T-cell (primary cell): ENCODE measurements at places on chromosomes 4 and X.

- no peak for DNase-seq
Observed at GRCh38 chr4:104896660-104897645, 249.7 kb upstream of the TET2 start.

DNA sequence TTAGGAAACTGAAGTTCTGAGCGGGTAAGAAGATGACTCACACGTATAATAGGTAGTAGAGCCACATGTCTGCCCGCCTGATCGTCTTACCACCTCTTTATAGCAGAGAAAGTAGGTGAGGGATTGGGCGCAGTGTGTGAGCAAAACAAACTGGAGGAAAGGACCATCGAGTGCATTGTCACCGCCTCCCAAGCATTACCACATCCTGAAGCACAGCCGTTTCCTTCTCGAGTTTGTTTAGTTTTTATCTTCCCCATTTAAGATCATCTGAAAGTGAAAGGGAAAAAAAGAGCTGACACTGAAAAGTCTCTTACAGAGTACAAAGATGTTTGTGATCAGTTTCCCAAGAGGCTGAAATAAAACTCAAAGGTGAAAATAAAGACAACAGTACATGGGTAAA, 14.8 kb downstream of the PDK3 start:
- DNase-seq: peak; percentile 81

DNA sequence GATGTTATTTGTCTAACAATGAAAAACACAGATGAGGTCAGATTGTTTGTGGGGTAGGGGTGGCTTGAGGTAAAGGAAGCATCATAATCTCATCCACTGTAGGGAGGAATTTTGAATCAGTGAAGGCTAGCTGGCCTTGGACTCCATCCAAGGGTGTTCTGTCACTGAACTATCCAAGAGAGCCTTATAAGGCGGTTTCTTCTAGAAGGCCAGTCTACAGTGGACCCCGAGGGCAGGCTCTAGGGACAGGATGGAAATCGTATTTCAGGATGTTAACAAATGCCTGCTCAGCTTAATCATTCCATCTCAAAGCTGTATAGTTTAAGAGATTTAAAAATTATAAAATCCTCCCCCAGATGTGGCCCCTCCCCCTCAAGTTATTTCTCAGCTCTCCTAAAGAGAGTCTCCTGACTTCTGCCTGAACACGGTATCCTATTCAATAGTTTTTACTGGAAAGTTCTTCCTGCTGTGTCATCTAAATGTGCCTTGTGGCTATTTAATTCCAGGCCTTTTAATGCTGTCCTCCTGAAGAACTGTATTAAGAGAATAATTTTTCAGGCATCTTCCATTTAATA, 8.0 kb downstream of the IGFBP7 start:
- DNase-seq: no peak

GRCh38 chrX:154458954-154459778, 1.1 kb downstream of the PLXNA3 start:
- DNase-seq: no peak

GRCh38 chr4:118967393-118967792, 78.7 kb downstream of the SYNPO2 start:
- DNase-seq: no peak

DNA sequence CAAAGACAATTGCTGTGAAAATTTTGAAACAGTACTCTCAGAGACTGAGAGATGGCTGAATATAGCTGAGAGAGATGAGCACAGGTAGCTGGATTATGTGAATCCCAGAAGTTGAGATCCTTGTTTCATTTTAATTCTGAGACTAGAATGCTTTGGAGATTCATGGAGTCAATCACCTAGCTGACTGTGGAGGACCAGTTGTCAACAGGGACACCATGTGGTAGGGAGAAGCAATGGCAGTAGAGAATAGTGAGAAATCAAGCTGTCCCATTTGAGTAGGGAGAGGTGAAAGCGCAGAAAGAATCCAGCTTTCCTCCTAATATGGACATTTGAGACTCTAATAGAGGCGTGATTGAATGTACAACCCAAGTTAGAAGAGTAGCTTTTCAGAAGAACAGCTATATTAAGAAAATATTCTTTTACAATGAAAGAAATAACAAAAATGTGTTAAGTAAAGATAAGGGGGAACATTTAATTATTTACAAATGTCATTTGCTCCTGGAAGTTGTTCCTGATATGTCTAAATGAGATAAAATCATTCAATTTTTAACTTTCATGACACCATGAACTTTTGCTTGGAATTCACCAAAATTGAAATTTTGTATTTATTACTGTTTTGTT, 30.3 kb upstream of the GLRB start:
- no peak for DNase-seq

DNA sequence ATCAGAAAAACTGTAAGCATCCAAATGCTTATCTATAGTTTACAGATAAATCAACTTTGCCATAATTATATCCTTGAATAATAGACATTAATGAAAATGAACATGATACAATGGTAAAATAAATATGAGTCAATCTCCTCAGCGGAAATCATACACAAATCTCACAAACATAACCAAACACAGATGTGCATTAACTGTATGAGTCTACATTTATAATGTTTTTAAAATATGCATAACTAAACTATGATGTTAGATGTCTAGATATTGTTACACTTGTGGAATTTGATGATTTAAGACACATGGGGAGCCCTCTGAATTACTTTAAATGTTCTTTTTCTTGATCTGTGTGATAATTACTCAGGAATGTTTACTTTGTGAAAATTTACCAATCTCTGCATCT, 951.2 kb downstream of the TECRL start:
- DNase-seq: no peak

GRCh38 chr4:51884606-51885005, 41.7 kb downstream of the DCUN1D4 start:
- no peak for DNase-seq

DNA sequence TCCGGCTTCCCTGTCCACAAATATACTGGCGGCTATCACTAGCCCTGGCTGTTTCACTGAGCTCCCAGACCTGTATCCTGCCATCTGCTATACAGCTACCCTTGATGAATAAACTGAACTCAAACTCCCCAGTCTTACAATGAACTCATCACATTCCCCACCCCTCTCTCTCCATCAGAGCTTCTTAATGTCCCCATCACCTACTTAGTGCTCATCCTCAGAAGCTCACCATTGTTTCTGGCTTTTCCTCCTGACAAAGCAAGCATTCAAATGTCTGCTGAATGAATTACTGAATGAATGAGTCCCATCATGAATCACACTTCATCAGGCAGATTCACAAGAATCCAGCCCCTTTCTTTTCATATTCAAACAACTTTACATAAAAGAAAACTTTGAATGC, 5.7 kb upstream of the DGAT2L6 start:
- DNase-seq: no peak

- DNase-seq: no peak
Observed at GRCh38 chrX:82230013-82230412, 1028.1 kb downstream of the SH3BGRL start.

- no peak for DNase-seq
Observed at GRCh38 chrX:47247206-47247998, 14.6 kb downstream of the USP11 start.

DNA sequence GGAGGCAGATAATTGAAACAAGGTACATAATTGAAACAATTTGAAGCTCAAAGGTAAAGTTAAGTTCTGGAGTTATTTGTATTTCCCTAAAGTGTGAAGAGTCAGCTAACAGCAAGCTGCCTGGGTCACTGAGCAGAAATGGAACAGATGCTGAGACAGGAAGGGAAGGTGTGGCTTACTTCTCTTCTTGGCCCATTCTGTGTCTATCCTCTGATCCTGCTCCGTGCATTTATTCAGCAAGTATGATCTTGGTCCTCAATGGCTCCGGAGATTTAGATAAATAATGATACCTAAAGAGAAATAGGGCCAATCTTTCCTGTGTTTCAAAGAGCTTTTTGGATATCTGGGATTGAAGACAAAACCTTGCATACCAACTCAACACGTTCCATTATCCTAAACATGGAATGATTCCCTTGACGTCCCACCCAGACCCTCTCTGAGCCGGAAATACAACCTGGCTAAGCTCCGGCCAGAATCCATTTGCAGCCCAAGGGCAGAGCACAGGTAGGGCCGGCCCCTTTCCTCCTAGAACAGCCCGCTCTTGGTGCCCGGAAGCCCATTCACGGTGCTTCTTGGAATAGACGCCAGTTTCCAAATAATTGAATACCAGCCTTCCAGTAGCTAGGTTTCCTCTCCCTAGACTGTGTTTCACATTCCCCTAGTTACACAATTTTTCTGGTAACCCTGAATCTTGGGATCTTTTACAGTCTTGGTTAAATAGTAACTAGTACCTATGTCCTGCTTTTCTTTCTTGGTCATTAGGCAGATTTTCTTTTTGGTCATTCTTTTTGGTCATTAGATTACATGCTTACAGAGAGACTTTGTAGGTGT, 211.0 kb downstream of the NWD2 start:
- DNase-seq: no peak

DNA sequence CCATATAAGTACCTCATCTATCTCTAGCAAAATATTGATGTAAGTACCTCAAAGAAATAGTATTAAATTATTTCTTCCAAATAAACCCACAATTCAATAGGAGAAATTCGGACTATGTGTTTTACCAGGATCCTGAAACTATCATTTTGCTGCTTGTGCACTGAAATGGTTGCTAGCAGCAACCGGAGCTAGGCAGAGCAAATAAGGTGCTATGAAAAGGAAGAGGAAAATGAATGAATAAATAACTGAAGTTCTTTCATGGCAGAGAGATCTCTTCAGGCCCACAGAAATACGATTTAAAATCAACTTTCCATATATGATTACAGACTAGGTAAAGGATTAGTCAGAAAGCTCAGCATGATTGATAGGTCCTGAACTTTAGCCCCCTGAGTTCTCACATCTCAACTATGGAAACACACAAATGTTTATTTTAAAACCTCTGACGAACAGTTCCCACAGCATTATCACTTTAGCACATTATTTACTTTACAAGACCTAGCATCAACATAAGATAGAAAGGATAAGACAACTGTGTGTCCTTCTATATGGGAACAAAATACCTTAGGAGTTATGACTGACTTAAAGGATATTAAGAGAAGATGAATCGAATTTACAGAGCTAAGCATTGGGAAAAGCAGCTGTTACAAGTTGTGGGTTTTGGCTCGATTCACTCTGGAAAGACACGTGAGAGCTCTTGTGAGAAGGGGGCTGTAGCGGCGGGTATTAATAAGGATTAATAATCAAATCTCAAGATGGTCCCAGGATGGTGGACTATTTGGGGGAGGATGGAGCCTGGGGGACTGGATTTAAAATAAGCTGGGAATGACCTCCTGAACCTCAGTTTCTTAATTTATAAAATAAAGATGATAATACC, 104.3 kb downstream of the CORIN start:
- no peak for DNase-seq

DNA sequence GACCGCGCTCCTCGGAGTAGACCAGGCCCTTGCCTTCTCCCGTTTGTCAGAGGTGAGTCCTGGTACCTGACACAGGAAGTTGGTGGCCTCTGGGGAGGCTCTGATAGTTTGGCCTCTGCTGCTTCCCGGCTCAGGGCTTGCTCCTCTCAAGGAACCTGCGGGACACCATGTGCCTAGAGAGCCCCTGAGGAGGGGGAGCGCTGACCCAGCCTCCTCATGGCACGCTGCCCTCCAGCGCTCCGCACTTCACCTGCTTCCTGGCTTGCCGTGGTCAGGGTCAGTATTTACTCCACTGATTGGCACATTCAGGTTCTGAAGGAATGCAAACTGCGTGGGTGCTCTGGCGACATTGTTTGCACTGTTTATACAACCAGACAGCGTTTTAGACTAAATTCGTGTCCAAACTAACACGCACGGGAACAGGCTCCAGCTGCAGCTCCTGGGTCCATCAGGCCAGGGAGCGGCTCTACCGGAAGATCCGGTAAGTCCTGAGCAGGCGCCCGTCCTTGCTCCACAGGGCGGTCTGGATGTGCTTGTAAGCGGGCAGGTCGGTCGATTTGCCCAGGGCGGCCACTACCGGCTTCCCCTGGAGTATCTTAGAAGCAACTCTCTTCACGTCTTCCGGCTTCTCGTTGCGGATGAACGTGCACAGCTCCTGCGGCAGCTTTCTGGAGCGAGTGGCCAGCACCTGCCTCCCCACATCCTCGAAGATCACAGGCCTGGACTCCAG, 121.6 kb upstream of the GRID2 start:
- DNase-seq: no peak

GRCh38 chr4:148834804-148835631, 392.8 kb upstream of the NR3C2 start:
- DNase-seq: no peak

GRCh38 chrX:112841820-112842157, 1.2 kb upstream of the AMOT start:
- no peak for DNase-seq

GRCh38 chr4:128305942-128306341, 18.3 kb upstream of the PGRMC2 start:
- no peak for DNase-seq

DNA sequence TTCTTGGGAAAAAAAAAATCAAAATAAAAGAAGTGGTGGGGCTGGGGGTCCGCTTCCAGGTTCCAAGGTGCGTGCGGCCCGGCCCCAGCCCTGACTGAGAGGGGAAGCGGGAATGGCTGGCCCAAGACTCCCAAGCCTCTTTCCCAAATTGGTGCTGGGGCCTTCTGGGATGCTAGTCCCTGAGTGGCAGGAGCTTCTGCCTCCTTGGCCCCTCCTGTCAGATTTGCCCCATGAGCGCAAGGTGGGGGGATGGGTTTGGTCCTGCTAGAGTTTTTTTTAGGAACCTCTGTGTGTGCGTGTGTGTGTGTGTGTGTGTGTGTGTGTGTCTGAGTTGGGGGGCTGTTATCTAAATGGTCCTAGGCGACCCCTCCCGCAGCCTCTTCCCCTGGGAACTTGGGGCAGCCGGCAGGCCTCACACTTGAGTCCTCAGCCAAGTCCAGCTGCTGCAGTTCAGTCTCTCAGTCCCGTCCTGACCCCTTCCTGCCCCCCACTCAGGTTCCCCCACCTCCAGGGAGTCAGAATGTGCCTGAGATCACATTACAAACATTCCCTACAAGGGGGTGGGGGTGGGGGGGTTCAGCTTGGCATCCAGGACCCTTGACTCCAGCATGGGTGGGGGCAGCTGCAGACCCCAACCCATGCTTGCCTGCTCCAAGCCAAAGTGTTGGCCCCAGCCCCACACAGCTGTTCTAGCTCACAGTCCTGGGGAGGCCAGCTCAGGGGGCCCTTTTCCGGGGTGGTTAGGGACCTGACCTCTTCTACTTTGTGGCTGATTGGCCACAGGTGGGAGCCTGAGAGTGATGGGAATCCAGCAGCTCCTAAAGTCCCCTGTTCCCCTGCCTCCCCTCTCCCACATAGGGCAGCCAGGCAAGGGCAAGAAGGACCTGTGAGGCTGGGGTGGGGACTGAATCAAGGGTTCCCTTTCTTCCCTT, 4.0 kb downstream of the EFNB1 start:
- no peak for DNase-seq

- DNase-seq: no peak
Observed at GRCh38 chr4:141169391-141169790, 36.1 kb upstream of the RNF150 start.

DNA sequence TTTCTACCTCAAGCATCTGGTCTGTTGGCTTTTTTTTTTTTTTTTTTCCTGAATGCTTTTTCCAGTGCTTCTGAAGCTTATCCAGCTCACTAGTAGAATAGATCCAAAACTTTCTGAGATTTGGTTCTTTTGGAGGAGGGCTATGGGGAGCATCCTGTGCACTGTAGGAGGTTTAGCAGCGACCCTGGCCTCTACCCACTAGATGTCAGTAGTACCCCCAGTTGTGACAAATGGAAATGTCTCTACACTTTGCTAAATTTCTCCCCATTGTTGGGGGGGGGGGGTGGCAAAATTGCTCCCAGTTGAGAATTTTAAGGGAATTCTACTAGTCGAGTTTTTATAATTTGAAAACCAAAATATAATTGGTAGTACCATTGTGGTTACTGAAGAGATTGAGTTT, 23.0 kb upstream of the PPA2 start:
- no peak for DNase-seq

- no peak for DNase-seq
Observed at GRCh38 chrX:50648156-50648555, 165.8 kb downstream of the SHROOM4 start.

- DNase-seq: no peak
Observed at GRCh38 chr4:67565284-67565683, 6.8 kb downstream of the STAP1 start.
